ENCODE measurements at places on chromosomes 4 and X.

- no peak for DNase-seq
These were observed 262.0 kb downstream of the ARAP2 start for GRCh38 chr4:35982318-35982717.

- peak; percentile 31 for DNase-seq
These were observed 138.3 kb downstream of the AREG start for GRCh38 chr4:74583089-74583700.

- DNase-seq, result no peak
These were observed 19.6 kb upstream of the KDM5C start for GRCh38 chrX:53244610-53245009.

GRCh38 chrX:19539665-19540064 lies 24.4 kb upstream of the MAP3K15 start:
- DNase-seq, result no peak

DNA sequence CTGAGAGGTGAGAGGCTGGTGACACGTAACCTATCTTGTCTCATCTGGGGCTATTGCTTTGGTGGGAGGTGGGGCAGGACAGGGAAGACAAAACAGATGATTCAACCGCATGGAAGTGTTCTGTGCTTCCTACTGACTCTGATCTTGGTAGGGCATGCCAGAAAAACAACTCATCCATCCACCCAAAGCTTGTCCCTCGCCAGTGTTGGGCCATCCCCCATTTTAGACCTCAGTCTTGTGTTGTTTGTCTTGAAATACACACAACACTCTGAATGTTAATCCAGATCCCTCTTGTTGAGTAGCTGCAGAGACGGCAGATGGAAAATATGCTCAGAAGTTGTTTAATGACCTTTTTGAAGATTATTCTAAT lies 377 bp downstream of the CHRNA9 start:
- DNase-seq, result peak; percentile 68

All from HFFc6 (cell line).